Thoracic aorta (tissue), 2 donors: ENCODE measurements at places on chromosomes 6 and 20.

- no peak for DNase-seq
Observed at GRCh38 chr6:44527583-44528369, 140.3 kb downstream of the CDC5L start.

DNA sequence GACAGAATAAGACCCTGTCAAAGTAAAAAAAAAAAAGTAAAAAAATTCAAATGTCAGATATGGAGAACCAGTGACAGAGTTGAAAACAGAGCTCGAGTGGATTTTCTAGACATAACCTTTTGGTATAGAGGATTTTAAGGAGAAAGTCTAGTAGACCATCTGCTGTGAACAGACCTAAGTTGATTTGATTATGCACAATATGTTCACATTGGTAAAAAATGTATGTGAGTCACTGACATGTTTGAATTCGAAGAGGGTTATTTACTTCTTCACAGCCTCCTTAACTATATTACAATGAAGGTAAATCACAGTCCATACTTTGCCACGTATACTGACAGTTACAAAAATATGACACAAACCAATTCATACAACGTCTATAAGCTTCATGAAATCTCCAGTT, 7.4 kb downstream of the TINAG start:
- DNase-seq, result no peak

DNA sequence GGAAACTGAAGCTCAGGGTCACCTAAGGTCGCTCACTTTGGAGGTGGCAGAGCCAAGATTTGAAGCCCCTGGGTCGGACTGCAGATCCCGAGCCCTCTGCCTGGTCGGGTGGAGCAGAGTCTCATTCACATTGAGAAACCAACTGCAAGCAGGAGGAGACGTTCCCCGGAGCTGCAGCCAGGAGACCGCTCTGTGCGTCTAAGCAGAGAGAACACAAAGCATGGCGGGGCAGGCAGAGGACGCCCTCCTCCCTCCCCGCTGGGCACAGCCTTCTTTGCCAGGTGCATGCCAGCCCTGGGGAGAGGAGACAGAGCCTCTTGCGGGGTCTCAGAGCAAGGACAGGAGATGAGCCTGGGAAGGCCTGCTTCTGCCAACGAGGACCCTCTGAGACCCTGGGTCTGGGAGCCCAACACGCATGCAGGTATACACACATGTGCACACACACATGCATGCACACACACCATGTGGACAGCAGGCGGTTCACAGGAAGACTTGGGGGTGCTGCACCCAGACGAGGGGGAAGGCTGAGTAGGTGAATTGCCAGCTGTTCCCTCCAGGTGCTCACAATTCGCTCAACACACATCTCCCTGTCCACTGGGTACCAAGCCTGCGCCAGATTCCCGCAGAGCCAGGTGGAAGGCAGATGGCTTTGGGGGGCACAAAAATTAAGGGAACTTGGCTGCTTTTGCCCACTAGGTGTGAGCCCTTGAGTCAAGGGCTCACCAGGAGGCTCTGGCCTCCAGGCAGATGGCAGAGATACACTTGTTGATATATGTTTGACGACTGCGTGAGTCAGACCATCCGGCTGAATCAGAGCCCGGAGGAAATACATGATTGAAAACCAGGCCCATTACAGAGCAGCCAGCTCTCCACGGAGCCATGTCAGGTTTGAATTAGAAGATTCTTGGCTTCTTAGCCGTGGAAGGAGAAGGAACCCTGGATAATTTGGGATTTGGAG, 5.5 kb upstream of the NTSR1 start:
- no peak for DNase-seq

GRCh38 chr6:1739220-1739619, 129.5 kb downstream of the FOXC1 start:
- DNase-seq, result no peak

GRCh38 chr20:37339208-37339607, 6.7 kb upstream of the SRC start:
- no peak for DNase-seq

DNA sequence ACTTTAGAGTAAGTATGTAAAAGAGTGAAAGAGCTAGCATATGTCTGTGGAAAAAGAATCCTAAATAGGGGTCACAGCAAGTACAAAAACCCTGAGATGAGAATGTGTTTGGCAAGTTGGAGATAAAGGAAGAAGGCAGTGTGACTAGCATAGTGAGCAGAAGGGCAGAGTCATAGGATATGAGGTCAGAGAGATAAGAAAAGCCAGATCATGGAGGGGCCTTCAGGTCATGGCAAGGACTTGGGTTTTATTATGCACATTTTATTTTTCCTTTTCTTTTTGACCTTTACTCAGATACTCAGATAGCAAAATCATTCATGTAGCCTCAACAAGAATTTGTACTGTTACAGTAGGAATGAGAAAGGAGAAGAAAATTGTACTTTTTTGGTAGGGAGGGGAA, 138.0 kb downstream of the GJA1 start:
- no peak for DNase-seq

- DNase-seq, result no peak
Observed at GRCh38 chr20:48463096-48463720, 364.6 kb downstream of the PREX1 start.

- no peak for DNase-seq
Observed at GRCh38 chr20:50153500-50154377, at the start of gene PEDS1. PEDS1 (minus strand) TSS chr20:50153723; CDS start chr20:50153637, 86 bp downstream.

DNA sequence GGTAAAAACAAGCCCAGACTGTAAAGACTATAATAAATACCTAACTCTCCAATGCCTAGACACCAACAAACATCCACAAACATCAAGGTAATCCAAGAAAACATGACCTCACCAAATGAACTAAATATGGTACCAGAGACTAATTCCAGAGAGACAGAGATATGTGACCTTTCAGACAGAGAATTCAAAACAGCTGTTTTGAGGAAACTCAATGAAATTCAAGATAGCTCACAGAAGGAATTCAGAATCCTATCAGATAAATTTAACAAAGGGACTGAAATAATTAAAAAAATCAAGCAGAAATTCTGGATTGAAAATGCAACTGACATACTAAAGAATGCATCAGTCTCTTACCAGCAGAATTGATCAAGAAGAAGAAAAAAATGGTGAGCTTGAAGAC, 26.6 kb downstream of the NCOA6 start:
- no peak for DNase-seq

- no peak for DNase-seq
Observed at GRCh38 chr6:68652117-68652536, 17.0 kb downstream of the ADGRB3 start.

DNA sequence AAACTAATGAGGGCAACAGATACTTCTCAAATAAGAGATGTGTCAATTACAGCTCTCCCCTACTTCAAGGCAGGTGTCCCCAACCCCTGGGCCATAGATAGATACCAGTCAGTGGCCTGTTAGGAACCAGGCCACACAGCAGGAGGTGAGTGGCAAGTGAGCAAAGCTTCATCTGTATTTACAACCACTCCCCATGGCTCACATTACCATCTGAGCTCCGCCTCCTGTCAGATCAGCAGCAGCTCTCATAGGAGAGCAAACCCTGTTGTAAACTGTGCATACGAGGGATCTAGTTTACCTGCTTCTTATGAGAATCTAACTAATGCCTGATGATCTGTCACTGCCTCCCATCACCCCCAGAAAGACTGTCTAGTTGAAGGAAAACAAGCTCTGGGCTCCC, 422.1 kb downstream of the GJA1 start:
- no peak for DNase-seq

DNA sequence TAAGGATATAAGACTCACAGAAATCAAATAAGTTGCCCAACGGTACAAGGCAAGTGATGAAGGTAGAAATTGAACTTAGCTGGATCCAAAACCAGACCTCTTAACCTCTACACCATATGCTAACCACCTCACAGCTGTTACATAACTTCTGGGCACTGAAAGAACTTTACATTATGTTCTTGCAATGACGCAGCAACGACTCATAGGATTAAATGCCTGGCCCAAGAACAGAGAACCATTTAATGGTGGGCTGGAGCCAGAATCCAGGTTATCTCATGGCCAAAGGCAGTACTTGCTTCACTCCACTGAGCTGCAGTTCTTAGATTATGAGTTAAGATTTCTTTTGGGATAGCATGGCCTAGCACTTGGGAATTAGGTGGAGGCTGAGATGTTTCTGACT, 4.4 kb downstream of the TRMT6 start:
- no peak for DNase-seq

DNA sequence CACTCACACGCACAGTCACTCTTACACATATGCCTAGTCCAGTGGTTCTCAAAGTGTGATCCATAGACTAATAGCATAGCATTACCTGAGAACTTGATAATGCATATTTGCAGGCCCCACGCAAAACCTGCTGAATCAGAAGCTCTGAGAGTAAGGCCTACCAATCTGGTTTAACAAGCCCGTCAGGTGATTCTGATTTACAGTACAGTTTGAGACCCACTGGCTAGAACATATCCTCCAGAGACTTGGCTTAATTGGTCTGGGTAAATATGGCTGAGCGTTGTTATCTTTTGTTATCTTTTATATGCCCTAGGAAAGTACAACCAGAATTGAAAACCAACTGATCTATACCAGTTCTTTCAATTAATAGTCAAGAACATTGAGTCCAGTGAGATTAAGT, 9.6 kb downstream of the TSPYL4 start:
- DNase-seq, result no peak

GRCh38 chr6:41379306-41379705, 43.9 kb downstream of the NCR2 start:
- no peak for DNase-seq

- no peak for DNase-seq
Observed at GRCh38 chr6:144185133-144185836, 35.0 kb downstream of the STX11 start.

GRCh38 chr6:119243037-119243436, 106.5 kb downstream of the MAN1A1 start:
- no peak for DNase-seq

DNA sequence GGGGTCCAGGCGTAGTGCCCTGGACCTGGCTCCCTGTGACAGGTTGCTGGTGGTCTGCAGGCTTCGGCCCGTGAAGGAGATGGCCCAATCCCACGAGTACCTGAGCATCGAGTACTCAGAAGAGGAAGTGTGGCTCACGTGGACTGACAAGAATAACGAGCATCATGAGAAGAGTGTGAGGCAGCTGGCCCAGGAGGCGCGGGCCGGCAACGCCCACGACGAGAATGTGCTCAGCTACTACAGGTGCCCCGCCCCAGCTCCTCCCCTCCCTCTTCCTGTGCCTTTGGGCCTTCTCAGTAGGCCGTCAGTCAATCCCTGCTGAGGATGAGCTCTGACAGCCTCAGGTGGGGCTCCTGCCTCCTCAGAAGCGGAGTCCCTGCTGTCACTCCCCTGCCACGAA, 42.6 kb downstream of the UQCC2 start:
- DNase-seq, result no peak

DNA sequence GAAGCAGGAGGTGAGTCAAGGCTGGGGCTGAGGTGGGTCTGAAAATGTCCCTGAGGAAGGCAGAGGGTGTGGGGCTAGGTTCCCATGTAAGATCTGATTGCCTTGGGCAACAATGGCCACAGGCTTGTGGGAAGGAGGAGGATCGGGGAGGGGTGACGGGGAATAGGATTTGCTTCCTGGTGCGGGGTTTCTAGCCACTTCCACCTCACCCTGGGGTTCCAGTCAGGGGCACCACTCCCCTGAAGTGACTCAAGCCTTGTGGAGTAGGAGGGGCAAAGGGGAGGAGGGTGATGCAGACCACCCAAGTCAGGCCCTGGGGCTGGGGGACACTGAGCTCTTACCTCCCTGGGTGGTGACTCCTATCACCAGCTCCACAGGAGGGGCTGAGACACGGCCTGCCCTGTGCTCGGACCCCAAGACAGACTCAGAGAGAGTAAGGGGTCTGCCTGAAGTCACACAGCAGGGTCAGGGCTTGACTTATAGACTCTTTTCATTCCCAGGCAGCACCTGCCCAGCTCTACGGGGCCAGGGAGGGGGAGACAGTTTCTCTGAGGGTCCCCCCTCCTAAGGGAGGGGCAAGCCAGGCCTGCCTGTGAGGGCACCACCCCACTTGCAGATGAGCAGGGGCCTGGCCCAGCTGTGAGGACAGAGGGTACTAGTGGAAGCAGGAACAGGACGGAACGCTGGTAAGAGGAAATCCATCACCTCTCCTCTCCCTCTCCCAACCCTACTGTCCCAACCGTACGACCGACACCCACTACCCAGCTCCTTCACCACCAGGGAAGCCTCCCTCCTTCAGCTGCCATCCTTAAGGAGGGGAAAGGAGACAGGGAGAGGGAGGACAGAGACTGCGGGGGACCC, 12.4 kb upstream of the SPDEF start:
- DNase-seq, result no peak

DNA sequence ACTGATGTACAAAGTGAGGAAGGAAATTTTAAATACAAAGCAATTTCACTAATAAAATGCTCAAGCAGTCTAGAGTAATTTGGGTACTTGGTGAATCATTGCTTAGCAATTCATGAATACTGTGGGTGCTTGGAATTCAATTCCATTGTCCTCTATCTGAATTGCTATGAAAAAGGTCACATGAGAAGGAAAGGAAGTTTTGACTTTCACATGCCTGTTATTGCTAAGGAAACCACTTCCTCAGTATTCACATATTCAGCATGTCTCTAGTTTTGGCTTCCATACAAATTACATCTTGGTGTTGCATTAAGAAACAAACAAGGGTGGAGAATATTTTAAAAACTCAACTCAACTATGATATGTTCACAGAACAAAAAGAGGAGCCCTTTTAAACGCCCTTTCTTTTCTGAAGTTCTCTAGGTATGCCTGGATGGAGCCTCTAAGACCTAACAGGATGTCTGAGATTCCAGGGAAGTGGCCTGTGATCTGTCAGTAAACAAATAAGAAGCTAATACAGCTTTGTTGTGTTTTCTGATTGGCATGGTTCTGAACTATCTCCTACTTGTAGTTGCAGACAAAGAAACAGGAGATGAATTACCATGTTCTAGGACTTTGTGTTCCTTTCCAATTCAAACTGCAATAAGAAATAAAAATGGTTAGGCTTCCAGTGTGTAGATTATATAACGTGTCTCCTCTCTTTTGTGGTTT, 190.4 kb downstream of the OGFRL1 start:
- no peak for DNase-seq

DNA sequence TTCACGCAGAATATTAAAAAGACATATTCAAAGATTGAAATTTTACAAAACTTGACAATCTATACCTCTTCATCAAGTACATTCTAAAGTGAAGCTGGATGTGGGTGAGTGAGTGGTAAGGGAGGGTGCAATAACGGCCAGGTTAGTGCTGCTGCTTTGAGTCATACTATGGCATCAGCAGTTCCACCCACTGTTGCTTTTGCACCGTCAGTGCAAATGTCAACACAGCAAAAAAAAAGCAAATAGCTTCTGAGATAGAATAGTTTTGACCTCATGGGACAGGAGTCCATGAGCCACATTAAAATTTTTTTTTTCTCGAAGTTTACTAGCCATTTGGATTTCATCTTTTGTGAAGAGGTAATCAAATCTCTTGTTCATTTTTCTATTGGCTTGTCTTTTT, 31.8 kb downstream of the PSMF1 start:
- DNase-seq, result no peak

GRCh38 chr6:52160472-52161104, 25.6 kb upstream of the IL17A start:
- DNase-seq, result no peak

GRCh38 chr6:50681213-50681824, 32.0 kb upstream of the TFAP2D start:
- DNase-seq, result no peak

- DNase-seq, result no peak
Observed at GRCh38 chr20:13147971-13148370, 73.1 kb upstream of the ISM1 start.
